ENCODE measurements at places on chromosomes 2 and 18.

DNA sequence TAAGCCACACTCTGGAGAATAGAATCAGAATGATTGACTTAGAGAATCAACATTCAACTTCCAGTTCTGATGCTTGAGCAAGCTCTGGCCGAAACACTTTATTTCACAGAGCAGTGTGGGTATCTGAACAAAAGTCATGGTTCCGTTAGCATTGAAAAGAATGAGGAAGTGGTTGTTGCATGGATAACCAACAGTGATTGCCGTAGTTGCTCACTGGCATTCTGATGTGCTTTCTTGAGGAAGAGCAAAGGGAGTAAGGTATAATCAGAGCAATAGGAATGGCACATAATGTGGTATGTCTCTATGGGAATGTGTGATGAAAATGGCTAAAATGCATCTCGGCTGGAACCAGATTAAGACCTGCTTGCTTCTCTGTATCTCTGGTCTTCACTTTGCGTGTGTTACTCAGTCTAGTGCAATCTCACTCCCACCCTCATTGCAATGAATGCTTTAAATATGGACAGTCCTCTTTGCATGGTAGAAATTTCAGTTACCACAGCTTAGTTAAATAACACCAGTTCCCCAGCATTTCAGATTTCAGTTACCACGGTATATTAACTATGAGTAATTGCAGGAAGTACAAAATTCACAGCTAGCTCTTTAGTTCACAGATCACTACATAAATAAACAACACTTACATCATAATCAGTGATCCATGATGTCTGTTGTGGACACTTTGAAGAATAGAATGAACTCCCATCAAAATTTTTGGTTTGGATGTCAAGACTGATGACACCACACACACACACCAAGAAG is 7.8 kb upstream of the RAB12 start:
- no peak for DNase-seq

GRCh38 chr2:192657362-192657761 is 462.6 kb upstream of the TMEFF2 start:
- DNase-seq: no peak

DNA sequence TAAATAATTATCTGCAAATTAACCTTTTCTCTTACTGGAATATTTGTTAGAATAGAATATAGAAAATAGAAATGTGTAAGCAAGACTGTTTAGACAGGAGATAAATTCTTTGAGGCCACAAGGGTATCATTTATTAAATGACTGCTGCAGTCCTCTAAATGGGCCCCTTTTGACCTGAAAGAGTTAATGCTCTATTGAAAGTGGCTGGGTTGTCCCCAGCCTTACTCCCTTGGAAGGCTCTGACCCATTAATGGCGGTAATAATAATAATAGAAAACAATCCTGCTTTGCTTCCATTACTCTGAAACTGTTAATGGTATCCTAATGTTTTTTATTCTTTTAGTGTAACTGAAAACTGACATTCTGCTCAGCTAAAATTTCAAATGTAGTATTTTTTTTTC is 398.0 kb upstream of the NRP2 start:
- DNase-seq: no peak

DNA sequence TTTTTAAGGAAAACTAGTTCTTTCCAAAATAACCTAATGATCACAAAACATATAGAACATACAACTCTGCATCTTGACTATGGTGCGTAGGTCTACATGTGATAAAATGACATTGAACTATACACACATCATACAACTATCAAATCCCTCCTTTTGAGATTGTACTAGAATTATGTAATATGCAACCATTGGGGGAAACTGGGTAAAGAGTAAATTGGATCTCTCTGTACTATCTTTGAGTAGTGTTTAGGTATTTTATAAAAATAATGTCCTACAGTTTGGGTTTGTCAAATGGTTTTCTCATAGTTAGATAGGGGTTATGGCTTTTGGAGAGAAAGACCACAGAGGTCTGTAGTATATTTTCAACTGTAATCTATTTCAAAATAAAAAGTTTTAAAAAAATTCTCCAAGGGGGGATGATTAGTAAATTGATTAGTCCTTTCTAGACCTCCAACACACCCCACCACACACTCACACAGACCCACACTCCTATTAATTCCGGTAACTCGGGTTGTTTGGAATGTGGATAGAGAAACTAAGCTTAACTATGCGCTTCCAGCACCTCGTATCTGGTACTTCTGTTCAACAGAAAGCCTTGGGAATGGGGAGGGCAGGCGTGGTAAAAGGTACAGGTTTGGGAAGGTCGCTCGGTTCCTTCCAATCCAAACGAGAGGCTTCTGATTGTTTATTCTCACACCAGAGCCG is 695 bp upstream of the BIRC6 start:
- no peak for DNase-seq

DNA sequence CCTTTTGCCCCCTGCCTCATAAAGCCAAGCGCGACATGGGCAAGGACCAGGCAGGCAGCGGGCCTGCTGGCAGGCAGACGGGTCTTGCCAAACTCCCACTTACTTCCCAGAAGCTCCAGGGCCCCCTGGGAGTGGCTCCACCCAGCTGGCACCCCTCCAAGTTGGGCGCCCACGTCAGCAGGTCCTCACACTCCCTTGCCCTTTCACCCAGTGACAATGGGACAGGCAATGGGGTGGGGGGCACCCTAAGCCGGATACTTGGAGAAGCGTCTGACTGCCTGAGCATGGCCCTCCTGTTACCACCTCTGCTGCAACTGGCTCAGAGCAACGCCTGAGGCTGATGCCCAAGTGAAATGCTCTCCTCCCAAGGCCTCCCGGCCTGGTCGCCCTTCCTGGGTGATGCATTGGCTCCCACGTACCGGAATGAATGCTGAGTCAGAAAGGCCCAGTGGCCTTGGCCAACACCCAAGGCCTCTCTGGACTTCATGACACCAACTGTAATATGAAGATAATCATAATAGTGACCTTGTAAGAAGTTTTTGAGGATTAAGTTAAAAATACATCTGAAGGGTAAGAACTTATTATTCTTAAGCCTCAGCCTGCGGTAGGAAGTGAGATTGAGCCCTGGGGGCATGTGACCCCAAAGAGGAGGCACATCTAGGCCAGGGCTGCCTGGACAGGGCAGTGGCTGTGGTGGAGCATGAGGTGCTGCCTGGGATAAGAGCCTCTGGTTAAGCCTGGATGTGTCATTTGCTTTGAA is 31.6 kb downstream of the KCNK3 start:
- no peak for DNase-seq

DNA sequence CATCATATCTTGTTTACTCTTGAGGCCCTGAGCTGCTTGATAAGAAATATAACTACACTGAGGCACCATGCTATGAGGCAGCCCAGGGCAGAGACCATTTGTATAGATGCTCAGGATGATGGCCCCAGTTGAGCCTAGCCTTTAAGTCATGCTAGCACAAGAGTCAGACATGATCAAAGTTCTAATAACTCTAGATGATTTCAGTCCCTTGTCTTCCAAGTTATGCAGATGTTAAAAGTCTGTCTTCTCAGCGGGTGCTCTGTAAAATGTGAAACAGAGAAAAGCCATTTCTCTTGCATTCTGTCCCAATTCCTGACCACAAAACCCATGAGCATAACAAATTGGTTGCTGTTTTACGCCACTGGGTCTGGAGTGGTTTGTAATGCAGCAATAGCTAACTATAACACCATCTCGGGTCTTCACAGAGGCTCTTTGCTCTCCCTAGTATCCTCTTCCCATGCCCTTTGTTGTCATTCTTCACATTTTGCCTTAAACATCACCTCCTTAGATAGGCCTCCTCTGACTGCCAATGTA is 49.6 kb downstream of the NXPH2 start:
- no peak for DNase-seq

DNA sequence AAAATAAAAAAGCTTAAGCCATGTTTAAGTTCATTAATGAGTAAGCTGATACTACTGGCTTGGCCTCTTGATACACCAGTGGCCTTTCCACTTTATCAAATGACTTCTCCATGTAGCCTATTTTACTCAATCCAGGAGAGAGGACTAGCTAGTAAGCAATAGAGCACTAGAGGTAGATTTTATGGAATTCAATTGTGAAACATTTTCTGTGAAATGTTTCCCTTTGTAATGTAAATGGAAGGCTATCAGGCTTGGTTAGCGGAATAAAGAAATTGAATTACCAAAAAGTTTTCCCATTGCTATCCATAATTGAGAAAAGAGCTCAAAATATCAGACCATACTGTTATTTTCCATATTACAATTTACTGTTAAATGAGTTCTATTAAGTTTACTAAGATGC is 515.4 kb upstream of the CDH2 start:
- no peak for DNase-seq

DNA sequence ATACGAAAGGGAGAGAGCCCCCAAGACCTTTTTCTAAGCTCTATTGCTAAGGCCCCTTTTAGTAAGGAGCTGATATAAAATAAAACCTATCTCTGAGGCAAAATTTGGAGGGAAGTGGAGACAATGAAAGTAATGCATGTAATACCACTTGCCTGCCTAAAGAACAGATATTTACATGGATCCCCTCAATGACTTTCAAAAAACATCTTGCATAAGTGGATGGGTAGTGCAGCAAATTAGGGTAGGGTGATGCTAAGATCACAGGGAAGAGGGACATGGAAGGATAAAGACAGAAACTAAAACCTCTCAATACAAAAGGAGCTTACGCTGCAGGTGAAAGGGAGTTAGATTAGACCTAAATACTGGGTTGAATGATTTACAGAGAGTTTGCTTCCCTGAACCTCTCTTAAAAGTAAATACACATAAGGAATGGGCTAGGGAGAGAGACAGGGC is 1.1 kb downstream of the ZNF513 start:
- no peak for DNase-seq

- no peak for DNase-seq
Measured at GRCh38 chr2:197239434-197239833, 71.1 kb downstream of the ANKRD44 start.

GRCh38 chr2:122077771-122078170 is 322.3 kb downstream of the TSN start:
- DNase-seq: no peak

Data from neuronal stem cell (in vitro differentiated cells).